ENCODE measurements at places on chromosomes 16 and 17. TPM values are rescaled to one million over a fixed set of nuclear protein-coding genes. Genes with fewer than 3 reads are reported as not detected.

- no peaks in the 10 kb centered on the region for H3K36me3 ChIP-seq
- H3K4me3 ChIP-seq: no peak overlapping the region
- peaks cover 11% of the 10 kb centered on the region for H3K4me1 ChIP-seq
- H3K27ac ChIP-seq: no peak overlapping the region
These were observed 3.0 kb downstream of the DCXR start for GRCh38 chr17:82034371-82035011.

GRCh38 chr17:35849469-35850348 is 19.0 kb downstream of the HEATR9 start:
- H3K4me1 ChIP-seq: no peaks in the 10 kb centered on the region
- H3K4me3 ChIP-seq: no peak overlapping the region
- DNase-seq: peak; percentile 67
- peaks cover 24% of the 10 kb centered on the region for H3K36me3 ChIP-seq
- H3K27me3 ChIP-seq: no peaks in the 10 kb centered on the region

- H3K4me3 ChIP-seq: peak overlapping the region; percentile 47
- H3K4me1 ChIP-seq: peaks cover 30% of the 10 kb centered on the region
- H3K27me3 ChIP-seq: no peaks in the 10 kb centered on the region
- peak overlapping the region; percentile 89 for H3K27ac ChIP-seq
These were observed 4.6 kb downstream of the RAI1 start for GRCh38 chr17:17685775-17686291.

DNA sequence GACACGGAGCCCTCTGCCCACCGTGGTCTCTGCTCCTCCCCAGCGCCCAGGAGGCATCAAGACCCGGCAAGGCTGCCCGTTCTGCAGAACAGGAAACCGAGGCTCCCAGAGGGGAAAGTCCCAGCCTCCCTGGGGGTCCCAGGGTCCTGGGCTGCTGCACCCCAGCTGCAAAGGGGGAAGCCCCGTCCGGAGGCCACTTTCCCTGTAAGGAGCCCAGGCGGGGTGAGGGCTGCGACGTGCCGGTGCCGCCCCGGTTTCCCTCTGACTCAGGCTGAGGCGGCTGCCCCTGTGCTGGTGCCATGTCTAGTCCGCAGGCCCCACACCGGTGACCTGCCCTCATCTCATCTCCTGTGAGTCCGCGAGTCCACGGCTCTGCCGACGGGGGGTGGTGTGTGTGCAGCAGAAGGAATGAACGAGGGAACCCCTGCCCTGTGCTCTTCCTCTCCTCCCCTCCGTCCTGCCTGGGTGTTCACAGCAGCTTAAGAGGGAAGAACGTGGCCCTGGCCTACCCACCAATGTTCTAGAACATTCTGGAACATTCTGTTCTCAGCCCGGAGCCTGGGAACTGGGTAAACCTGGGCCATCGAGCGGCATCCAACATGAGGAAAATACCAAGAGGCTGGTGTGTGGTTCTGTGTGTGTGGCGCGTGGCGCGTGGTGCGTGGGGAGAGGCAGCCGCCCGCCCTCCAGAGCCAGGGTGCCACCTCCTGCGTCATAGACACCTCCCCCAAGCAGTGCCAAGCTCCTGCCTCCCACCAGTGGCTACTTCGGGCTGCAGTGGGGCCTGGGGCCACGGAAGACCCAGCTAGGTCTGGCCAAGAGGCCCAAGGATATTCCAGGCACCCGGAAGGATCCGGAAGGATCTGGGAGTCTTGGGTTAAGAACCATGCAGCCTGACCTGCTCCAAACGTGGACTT is 7.0 kb upstream of the CBFA2T3 start:
- no peak overlapping the region for H3K4me3 ChIP-seq
- no peak overlapping the region for H3K27ac ChIP-seq
- no peaks in the 10 kb centered on the region for H3K4me1 ChIP-seq
- DNase-seq: no peak
- peaks cover 31% of the 10 kb centered on the region for H3K27me3 ChIP-seq
- no peaks in the 10 kb centered on the region for H3K36me3 ChIP-seq

GRCh38 chr17:19671433-19671832 is 22.9 kb downstream of the ALDH3A2 start:
- H3K36me3 ChIP-seq: no peaks in the 10 kb centered on the region
- H3K4me3 ChIP-seq: no peak overlapping the region
- H3K27me3 ChIP-seq: peaks cover 2% of the 10 kb centered on the region
- no peak for DNase-seq
- no peak overlapping the region for H3K27ac ChIP-seq
- H3K4me1 ChIP-seq: no peaks in the 10 kb centered on the region

NECAB2 gene
- total RNA-seq: not detected

DNA sequence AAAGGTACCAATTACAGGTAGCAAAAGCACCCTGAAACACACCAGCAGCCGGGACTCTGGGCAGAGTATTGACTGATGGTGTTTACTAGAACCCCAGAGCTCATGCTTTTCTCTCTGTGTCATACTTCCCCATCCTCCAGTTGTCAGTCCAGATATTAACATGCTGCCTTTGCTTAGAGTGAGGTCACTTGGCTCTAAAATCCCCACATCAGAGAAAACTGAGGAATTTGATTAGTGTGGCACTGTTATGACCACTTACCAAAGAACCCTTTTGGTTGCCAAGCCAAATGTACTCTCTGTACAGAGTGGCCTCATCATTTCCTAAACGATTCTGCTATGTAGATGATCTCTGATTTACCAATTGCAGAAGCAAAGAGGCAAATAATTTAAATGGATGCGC is 80.4 kb downstream of the ABCC12 start:
- H3K4me1 ChIP-seq: peaks cover 8% of the 10 kb centered on the region
- no peaks in the 10 kb centered on the region for H3K36me3 ChIP-seq

GRCh38 chr16:30609002-30609925 is 925 bp downstream of the ZNF689 start:
- peak overlapping the region; percentile 73 for H3K4me3 ChIP-seq
- H3K4me1 ChIP-seq: no peaks in the 10 kb centered on the region
- no peaks in the 10 kb centered on the region for H3K27me3 ChIP-seq
- peak overlapping the region; percentile 78 for H3K27ac ChIP-seq
- H3K36me3 ChIP-seq: peaks cover 18% of the 10 kb centered on the region

HEATR9 gene
- total RNA-seq: not detected

DNA sequence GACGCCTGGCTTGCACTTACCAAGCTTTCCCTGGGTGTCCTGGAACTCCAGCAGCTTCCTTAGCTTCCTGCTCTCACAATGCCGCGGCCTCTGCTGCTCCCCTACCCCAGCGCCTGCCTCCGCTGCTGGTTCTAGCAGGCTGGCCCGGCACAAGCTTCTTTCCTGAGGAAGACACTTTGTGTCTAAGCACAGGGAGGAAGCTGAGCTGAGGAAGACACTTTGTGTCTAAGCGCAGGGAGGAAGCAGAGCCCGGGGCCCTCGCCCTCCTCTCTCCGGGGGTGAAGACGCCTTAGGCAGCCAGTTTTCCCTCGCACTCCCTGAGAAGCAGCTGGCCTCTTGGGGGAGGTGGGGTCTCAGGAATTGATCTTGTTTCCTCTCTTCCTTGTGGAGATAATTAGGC is 64.9 kb downstream of the PLD6 start:
- H3K27me3 ChIP-seq: no peaks in the 10 kb centered on the region
- DNase-seq: no peak

DNA sequence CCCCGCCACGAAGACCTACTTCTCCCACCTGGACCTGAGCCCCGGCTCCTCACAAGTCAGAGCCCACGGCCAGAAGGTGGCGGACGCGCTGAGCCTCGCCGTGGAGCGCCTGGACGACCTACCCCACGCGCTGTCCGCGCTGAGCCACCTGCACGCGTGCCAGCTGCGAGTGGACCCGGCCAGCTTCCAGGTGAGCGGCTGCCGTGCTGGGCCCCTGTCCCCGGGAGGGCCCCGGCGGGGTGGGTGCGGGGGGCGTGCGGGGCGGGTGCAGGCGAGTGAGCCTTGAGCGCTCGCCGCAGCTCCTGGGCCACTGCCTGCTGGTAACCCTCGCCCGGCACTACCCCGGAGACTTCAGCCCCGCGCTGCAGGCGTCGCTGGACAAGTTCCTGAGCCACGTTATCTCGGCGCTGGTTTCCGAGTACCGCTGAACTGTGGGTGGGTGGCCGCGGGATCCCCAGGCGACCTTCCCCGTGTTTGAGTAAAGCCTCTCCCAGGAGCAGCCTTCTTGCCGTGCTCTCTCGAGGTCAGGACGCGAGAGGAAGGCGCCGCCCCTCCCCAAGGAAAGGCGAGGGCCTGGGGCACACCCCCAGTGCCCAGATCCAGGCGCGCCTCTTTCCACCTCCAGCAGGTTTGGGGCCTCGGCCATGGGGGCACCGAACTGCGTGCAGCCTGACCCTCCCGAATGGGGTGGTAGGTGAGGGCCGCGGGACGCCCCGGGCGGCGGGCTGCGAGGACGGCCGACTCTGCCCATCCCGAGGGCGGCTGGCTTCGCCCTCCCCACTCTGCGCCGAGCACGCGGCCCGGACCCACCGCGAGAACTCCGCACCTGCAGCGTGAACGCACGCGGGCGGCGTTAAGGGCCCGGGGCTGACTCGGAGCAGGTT is 664 bp downstream of the HBQ1 start:
- peak; percentile 58 for DNase-seq
- no peak overlapping the region for H3K27ac ChIP-seq
- peaks cover 5% of the 10 kb centered on the region for H3K4me1 ChIP-seq

DNA sequence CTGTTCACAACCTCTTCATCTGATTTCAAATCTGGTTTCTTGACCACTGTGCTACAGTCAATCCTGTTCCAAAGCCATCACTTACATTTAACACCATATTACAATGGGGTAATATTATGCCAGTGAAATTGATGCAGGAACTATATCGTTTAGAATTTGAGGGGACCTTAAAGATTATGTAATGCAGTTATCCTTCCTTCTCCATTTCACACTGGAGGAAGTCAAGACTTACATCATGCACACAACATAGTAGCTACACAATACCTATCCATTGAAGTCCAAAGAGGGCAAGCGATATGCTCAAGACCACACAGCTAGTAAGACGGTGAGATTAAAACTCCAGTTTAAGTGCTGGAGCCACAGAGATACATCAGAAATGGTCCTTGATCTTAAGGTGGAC is 16.8 kb downstream of the NOG start:
- peaks cover 2% of the 10 kb centered on the region for H3K27me3 ChIP-seq
- no peak for DNase-seq
- H3K4me1 ChIP-seq: no peaks in the 10 kb centered on the region

- H3K36me3 ChIP-seq: no peaks in the 10 kb centered on the region
- peaks cover 21% of the 10 kb centered on the region for H3K27me3 ChIP-seq
- H3K4me1 ChIP-seq: no peaks in the 10 kb centered on the region
- H3K27ac ChIP-seq: no peak overlapping the region
- no peak for DNase-seq
These were observed 205.6 kb downstream of the FOXL1 start for GRCh38 chr16:86783636-86784626.

DNA sequence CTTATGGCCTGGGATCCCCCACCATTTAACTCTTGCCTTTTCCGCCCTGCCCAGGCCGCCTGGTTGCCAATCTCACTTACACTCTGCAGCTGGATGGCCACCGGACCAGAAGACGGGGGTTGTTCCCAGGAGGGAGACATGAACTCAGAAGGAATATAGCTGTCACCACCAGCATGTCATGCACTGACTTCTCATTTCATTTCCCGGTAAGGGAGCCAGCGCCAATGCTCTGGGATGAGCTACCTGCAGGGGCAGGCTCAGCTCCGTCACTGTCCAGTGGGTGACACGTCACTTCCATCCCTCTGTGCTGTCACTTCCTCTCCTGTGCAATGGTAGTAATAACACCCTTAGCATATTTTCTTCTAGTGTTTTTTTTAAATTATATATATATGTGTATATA is 26.7 kb downstream of the ITGAL start:
- H3K4me1 ChIP-seq: no peaks in the 10 kb centered on the region
- H3K27me3 ChIP-seq: peaks cover 12% of the 10 kb centered on the region
- DNase-seq: no peak
- no peak overlapping the region for H3K4me3 ChIP-seq

- no peak for DNase-seq
- H3K27me3 ChIP-seq: no peaks in the 10 kb centered on the region
- H3K27ac ChIP-seq: no peak overlapping the region
- no peak overlapping the region for H3K4me3 ChIP-seq
These were observed 5.5 kb upstream of the CPHXL2 start for GRCh38 chr16:75682308-75682707.

GRCh38 chr17:55037828-55038227 is 69.3 kb downstream of the STXBP4 start:
- DNase-seq: no peak
- no peak overlapping the region for H3K27ac ChIP-seq
- no peak overlapping the region for H3K4me3 ChIP-seq
- no peaks in the 10 kb centered on the region for H3K27me3 ChIP-seq
- no peaks in the 10 kb centered on the region for H3K4me1 ChIP-seq

Data from IMR-90 (cell line).